ENCODE measurements at places on chromosomes 7 and 10.

DNA sequence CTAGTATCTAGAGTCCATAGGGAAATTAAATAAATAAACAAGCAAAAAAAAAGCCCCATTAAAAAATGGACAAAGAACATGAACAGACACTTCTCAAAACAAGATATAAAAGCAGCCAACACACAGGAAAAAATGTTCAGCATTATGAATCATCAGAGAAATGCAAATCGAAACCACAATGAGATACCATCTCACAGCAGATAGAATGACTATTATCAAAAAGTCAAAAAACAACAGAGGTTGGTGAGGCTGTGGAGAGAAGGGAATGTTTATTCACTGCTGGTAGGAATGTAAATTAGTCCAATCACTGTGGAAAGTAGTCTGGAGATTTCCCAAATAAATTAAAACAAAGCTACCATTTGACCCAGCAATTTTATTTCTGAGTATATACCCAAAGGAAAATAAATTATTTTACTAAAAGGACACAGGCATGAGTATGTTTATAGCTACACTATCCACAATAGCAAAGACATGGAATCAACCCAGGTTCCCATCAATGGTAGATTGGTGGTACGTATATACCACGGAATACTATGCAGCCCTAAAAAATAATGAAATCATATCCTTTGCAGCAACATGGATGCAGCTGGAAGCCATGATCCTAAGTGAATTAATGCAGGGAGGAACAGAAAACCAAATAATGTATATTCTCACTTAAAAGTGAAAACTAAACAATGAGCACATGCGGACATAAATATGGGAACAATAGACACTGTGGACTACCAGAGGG is 366.5 kb upstream of the SEMA3C start:
- no peak for DNase-seq

DNA sequence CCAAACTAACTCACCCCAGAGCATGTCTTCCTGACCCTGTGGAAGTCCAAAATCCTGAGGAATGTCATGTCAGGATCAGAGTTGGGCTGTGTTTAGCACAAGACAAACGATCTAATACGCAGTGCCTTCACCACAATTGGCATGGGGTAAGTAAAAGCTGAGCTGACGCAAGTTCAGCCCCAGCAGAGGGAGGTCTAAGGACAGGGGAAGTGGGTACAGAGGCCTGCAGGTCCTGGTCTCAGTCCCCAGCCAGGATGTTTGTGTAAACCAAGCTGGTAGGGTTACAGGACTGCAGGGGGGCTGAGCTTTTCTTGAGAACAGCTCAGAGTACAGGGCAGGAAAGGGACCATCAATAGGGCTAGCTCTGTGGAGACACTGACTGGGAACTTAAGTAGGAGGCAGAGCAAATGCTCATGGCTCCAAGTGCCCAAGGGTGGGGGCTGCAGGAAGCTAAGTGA is 5.3 kb upstream of the KCNIP2 start:
- no peak for DNase-seq

GRCh38 chr7:82078807-82079206 is 309.0 kb upstream of the HGF start:
- DNase-seq: no peak

DNA sequence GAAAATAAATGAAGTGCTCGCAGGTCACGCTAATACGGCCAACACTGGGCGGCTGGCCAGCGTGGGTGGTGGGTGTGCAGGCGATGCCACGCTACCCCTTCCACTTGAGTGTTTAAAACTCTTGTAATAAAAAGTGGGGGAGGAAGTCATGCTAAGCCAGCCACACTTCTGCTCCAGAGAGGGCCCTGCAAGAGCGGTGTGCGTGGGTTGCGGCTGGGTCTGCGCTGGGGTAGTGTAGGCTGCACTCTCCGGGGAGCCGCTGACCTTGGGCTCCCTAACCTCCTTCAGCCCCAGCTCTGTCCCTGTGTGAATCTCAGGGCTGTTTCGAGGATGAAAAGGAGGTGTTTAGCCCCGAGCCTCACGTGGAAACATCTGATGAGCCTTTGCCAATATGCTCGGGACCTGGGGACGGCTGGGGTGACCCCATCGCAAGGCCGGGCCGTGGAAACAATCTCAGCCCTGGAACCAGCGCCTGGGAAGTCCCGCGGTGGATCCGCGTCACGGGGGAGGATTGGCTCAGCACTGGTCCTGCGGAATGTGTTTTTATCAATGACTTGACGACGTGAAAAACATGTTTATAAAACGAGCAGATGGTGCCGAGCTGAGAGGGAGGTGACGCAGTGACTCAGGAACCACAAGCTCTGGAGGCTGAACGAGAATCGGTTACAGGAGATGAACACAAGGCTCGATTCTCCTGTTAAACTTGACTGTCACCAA is 278.5 kb downstream of the DNAJB6 start:
- peak; percentile 68 for DNase-seq

DNA sequence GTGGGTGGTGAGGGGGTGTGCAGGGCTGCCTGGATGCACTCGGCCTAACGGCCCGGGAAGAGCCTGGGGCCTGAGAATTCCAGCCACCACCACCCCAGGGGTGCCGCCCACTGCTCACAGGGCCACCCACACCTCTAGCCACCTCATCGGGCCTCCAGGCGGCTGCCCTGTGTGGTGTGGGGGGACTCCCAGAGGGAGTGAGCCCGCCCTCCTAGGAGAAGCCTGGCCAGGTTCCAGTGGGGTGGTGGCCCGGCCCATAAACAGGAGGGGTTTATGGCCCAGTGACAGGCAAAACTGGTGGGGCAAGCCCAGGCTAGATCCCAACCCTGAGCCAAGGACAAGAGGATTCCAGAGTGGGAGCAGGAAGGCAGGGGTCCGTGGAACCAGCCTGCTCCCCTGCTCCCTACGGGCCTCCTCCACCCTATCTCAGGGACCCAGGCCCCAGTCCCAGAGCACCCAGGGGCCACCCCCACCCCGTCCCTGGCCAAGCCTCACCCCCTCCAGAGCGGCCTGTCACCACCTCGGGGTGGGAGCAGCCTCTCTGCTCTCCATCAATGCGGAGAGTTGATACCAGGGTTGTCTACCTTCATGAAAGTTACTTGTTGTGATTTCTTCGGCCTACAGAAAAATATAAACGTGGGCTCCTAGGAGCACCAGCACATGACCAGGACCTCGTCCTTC is 20.2 kb upstream of the PDGFA start:
- DNase-seq: no peak

GRCh38 chr10:30384701-30385201 is 35.7 kb upstream of the MTPAP start:
- no peak for DNase-seq

- no peak for DNase-seq
Observed at GRCh38 chr10:12684784-12685183, 316.7 kb downstream of the CCDC3 start.

DNA sequence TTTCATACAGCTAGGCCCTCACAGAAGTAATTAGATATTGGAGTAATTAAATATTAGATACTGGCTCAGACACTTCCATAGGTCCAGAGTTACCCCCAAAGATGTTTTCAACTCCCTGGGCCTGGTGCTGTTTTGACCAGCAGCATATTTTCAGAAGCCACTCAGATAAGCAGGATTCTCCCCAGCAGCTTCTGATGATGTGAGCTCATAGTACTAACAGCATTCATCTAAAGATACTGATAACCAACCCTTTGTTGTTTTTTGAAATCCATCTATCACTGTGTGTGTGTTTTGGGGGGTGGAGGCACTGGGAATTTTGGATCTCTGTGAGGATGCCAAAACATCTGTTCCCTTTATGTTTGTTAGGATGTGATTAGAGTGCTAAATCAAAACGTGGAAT is 52.7 kb downstream of the VPS50 start:
- DNase-seq: peak; percentile 24

DNA sequence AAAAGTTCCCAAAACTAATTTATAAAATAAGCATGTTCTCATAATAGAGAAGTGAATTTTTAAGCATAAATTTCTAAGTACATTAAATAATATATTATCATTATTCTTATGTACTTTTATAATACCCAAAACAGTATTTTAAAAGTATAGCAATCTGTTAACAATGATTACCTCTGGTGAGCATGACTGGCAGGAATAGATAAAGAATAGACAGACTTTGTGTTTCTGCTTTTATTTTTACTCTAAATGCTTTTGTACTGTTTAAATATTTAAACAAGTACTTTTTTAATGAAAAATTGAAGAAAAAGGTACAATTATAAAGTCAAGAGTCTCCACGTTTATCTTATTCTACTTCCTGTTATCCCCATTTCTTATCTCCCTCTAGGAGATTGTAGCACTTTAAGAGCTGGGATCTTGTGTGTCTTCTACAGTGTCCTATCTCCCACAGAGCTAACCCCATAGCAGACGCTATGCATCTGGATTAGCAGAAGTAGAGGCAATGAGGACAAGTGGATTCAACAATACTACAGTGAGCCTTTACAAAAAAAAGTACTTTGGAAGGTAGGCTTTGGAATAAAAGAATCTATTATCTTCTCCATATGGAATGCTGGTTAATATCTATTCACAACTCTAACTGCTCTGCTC is 42.9 kb downstream of the IDE start:
- DNase-seq: no peak

DNA sequence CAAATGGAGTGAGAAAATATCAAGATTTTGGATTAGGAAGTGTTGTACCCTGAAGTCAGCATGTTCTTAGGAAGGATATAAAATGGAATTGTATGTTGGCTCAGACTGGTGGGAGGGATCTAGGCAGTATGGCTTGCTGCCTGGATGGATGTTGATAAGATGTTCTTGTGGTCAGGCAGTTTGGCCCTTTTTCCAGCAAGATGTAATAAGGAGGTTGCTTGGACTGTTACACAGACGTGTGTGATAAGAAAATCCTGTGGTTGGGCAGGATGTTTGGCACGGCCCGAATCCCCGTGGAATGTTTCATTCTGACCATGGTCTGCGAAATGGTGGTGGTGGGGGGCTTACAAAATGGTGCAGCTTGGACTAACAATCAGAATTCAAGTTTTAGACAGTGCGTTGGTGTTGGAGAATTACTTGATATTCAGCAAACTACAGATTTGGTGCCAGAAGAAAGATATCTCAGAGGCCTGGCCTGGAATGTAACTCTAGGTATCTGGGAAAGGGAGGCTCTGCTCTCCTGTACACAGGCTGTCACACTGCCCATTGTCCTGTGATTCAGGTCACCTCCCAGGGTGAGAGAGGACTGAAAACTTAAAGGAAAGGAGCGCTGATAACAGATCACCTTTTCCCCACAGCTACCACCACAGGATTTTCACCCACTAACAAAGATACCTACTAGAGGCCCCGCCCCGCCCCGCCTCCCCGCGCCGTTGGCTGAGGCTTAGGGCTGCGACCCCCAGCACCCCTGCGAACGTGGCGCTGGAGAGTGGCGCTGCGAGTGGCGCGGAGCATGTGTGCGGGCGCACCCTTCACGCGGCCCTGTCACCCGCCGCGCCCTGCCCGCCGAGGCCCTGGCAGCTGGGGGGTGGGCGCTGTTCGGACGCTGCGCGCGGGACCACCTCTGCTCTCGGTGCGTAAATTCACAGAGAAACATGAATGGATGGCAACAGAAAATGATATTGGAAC is 19.3 kb upstream of the ZNF680 start:
- DNase-seq: no peak

- no peak for DNase-seq
Observed at GRCh38 chr7:107078517-107078966, 34.0 kb downstream of the PRKAR2B start.

DNA sequence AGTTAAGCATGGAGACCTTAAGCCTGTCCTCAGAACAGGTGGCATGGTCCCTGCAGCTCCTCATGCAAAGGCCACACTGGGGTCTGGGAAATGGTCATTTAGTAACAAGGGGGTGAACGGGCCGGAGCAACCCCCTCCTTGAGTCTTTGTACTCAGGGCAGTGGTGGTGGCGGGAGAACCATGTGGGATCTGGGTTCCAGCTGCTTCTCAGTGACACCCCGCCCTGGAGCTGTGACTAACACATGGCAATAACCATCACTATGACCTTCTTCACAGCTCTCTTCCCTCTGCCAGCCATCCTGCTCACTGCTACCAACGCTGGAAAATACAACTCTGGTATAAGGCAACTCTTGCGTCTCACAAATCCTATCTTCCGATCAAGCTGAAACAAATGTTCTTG is 203.4 kb upstream of the FRMD4A start:
- no peak for DNase-seq

DNA sequence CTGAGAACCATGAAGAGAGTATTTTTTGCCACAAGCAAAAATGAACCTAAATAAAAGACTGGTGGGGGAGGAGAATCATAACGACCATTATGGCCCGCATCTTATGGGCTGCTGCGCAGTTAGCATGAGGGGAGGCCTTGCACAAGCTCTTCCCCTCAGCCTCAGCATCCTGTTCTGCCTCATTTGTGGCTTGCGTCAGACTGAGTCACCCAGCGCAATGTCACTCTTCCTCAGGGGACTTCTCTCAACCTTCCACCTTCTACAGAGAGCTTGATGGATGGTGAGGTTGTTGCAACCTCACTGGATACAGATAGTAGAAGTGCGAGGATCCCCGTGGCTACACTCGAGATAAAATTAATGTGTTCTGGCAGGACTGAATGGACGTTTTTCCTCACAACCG is 16.8 kb upstream of the GPR15LG start:
- DNase-seq: no peak

DNA sequence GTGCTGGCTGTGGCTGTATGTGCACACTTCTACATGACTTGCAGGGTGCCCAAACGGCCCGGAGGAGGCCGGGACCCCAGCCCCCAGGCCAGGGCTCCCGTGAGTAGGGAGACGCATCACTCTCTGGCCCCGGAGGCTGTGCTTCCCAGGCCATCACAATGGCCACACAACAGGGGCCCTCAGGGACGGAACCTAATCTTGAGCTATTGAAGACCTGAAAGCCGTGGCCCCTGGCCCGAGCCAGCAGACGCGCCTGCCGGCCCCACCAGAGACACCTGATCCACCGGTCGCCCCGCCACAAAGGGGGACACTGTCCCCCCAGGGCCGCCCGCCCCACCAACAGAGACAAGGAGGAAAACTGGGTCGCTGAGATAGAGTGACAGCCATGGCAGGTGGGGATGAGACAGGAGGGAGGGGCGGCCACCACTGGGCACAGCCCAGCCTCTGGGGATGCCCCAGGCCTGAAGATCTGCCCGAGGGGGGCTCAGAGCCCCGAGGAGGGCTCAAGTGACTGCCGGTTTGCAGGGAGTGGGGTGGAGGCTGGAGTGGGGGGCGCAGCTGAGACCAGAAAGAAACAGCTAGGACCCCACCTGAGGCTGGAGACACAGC is 10.2 kb upstream of the LFNG start:
- no peak for DNase-seq

- DNase-seq: peak; percentile 62
Observed at GRCh38 chr10:77638321-77639101, 903 bp upstream of the KCNMA1 start.

DNA sequence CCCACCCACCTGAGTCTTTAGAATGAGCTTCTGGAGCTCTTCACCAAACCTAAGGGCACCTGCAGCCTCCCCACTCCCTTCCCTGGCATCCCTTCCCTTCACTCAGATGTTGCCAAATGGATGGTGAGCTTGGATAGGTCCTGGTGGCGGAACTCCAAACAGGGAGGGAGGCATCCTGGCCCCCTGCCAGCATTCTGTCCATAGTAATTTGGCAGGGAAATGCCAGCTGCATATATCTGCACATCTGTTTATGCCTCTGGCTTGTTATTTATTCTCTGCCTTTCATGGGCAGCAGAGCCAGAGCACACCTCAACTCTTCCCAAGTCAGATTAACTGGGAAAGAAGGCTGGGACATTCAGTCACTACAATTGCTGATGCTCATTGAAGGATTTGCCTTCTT is 18.1 kb downstream of the KAZALD1 start:
- no peak for DNase-seq

- no peak for DNase-seq
Observed at GRCh38 chr7:151707105-151707469, 169.8 kb downstream of the PRKAG2 start.

Data from posterior cingulate gyrus (tissue), 11 donors.